CD8-positive, alpha-beta memory T cell (primary cell): ENCODE measurements at places on chromosomes 13 and 19. TPM values are rescaled to one million over a fixed set of nuclear protein-coding genes. Genes with fewer than 3 reads are reported as not detected.

GRCh38 chr13:53135301-53135700, 106.7 kb downstream of the OLFM4 start:
- H3K27me3 ChIP-seq = no peaks in the 10 kb centered on the region
- no peak for DNase-seq
- no peaks in the 10 kb centered on the region for H3K4me1 ChIP-seq
- no peaks in the 10 kb centered on the region for H3K36me3 ChIP-seq
- no peak overlapping the region for H3K4me3 ChIP-seq
- H3K27ac ChIP-seq = no peak overlapping the region

DNA sequence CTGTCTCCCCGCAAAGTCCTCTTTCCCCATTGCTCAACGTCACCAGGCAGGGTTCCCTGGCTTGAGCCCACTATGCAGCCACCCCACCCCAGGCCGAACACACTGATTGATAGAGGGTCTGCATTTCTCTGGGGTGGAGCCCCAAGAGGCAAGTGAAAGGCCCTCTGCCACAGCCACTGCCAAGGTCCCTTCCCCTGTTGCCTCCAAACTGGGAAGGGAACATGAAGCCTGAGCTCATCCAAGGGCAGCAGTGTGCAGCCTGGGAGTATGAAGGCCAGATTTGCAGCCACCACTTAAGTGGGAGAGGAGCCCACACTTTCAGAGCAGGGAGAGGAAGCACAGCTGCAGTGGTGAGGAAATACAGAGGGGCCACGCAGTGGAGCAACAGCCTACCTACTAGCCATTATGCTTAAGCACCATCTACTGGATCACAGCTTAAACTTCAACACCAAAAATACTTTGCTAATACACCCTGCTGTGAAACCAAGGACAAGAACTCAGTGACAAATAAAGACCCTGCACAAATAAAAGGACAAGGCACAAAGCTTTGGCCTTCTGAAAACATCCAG, 48.6 kb downstream of the UBL3 start:
- no peak for DNase-seq
- no peaks in the 10 kb centered on the region for H3K36me3 ChIP-seq
- H3K4me3 ChIP-seq = no peak overlapping the region
- no peaks in the 10 kb centered on the region for H3K27me3 ChIP-seq

DNA sequence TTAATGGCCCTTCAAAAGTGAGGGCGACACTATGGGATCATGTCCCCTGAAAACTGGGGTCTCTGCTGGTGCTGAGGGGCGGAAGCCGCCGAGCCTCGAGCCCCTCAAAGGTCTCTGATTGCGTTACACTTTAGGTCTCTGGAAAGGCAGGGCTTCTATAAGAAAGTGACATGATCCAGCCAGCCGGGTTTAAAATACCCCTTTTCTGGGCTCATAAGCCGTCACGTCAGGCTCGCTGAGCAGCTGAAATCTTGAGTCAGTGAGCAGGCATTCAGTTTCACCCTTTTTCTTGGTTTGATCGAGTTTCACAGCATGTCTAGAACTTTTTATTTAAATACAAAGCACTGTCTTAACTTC, 600 bp upstream of the HMGB1 start:
- H3K27ac ChIP-seq = peak overlapping the region; percentile 27
- peaks cover 25% of the 10 kb centered on the region for H3K4me1 ChIP-seq
- H3K36me3 ChIP-seq = peaks cover 18% of the 10 kb centered on the region

DNA sequence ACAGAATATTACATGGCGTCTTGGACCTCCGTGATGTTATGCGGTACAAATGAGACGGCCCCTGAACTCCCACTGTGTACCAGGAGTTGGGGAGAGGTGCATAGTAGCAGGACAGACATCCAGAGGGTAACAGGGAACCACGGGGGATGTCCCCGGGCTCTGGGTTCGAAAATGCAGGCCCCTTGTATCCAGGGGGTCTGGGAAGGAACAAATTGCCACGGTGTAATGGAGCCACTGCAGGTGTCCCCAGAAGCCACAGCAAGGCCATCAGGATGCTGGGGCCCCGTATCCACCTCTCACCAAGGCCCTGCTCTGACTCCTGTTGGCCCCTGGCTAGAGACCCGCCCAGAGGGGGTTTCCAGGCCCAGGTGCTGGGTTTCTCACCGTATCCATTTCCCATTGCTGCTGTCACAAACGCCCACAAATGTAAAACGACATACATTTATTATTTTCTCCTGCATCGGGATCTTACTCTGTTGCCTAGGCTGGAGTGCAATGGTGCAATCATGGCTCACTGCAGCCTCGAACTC, 77.8 kb downstream of the INSR start:
- no peaks in the 10 kb centered on the region for H3K36me3 ChIP-seq
- H3K27me3 ChIP-seq = no peaks in the 10 kb centered on the region
- no peak overlapping the region for H3K27ac ChIP-seq
- no peaks in the 10 kb centered on the region for H3K4me1 ChIP-seq
- H3K4me3 ChIP-seq = no peak overlapping the region

DNA sequence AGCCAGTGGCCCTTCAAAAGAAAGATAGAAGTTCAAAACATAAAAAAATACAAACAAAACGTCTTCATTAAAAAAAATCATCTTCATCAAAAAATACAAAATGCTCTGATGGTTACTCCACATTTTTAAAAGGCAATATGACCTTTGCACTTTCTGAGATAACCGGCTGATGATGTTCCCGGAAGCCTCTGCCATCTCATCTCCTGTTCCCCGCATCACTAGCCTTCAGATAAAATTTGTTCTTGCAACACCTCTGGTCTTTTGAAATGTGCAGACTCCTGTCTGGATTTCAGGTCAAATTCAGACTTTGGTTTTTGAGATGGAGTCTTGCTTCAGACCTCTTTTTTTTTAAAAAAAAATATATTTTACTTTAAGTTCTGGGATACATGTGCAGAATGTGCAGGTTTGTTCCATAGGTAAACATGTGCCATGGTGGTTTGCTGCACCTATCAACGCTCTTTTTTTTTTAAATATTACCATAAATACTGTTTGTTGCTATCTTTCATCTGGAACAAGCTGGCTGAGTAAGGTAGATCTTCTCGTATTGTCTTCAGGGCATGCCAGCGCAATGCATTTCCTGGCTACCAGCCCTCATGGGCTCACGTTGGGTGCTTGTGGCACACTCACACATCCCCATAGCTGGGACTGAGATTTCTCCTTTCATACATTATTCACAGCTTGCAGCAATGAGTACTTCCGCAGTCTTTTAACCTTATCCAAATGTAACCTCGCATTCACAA, 418.9 kb upstream of the ARGLU1 start:
- DNase-seq = no peak
- no peaks in the 10 kb centered on the region for H3K27me3 ChIP-seq
- H3K4me3 ChIP-seq = no peak overlapping the region
- H3K27ac ChIP-seq = no peak overlapping the region
- H3K36me3 ChIP-seq = no peaks in the 10 kb centered on the region

GPC5 gene
- 0.39 TPM for total RNA-seq

CYP2A7 gene
- total RNA-seq = not detected
